ENCODE measurements at places on chromosomes 1 and 21. TPM values are rescaled to one million over a fixed set of nuclear protein-coding genes. Genes with fewer than 3 reads are reported as not detected.

DNA sequence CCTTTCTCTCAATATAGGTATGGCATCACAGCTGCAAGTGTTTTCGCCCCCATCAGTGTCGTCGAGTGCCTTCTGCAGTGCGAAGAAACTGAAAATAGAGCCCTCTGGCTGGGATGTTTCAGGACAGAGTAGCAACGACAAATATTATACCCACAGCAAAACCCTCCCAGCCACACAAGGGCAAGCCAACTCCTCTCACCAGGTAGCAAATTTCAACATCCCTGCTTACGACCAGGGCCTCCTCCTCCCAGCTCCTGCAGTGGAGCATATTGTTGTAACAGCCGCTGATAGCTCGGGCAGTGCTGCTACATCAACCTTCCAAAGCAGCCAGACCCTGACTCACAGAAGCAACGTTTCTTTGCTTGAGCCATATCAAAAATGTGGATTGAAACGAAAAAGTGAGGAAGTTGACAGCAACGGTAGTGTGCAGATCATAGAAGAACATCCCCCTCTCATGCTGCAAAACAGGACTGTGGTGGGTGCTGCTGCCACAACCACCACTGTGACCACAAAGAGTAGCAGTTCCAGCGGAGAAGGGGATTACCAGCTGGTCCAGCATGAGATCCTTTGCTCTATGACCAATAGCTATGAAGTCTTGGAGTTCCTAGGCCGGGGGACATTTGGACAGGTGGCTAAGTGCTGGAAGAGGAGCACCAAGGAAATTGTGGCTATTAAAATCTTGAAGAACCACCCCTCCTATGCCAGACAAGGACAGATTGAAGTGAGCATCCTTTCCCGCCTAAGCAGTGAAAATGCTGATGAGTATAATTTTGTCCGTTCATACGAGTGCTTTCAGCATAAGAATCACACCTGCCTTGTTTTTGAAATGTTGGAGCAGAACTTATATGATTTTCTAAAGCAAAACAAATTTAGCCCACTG, 11.5 kb downstream of the HIPK1 start:
- peak; percentile 60 for DNase-seq

- no peak for DNase-seq
Observed at GRCh38 chr1:9596415-9597123, 7.9 kb downstream of the TMEM201 start.

DNA sequence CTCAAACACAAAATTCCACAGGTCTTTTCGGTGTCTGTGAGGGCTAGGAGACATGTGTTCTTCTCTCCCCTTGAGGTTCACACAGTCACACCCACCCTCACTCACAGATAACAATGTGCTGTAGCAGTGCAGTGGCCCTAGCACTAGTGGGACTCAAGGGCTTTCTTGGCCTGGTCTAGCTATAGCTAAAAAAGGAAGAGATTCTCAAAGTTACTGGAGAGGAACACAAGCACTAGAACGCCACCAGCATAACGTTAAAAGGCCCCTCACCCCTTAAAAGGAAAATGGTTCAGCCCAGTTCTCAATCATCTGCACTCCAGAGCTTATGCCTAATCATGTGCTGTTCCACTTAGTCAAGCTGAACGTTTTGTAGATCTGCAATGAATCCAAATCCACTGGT, 39.5 kb downstream of the RGS8 start:
- no peak for DNase-seq

DNA sequence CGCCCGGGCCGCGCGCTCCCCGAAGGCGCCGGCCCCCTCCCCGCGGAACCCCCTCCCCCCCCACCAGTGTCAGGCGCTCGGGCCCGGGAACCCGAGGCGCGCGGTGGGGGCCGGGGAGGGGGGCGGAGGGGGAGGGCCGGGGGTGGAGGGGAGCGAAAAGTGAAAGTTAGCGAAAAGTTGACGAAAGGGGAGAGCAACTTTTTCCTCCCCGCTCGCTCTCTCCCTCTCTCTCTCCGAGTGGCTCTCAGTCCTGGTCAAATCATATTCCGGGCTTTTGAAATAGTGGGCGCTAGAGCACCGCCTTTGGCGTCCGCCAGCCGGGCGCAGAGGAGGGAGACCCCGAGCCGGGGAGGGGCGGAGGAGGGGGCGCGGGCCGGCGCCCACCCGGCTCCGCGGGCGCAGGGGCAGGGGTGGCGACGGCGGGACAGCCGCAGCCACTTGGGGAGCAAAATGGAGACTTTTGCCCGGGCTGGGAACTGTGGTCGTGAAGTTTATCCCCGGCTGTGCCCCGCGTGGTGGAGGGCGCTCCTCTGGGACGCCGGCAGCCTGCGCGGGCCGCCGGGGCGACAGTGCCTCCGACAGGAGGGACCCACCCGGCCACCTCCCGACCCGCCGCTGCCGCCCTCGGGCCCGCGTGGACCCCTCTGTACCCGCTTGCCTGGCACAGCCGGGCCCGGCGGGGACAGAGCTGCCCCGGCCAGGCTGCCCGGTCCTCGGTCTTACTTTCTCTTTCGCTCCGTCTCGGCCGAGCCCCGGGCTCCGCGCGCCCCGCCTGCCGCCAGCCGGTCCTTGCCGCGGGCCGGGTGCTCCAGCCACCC, 697 bp downstream of the PRDM16 start:
- peak; percentile 12 for DNase-seq

DNA sequence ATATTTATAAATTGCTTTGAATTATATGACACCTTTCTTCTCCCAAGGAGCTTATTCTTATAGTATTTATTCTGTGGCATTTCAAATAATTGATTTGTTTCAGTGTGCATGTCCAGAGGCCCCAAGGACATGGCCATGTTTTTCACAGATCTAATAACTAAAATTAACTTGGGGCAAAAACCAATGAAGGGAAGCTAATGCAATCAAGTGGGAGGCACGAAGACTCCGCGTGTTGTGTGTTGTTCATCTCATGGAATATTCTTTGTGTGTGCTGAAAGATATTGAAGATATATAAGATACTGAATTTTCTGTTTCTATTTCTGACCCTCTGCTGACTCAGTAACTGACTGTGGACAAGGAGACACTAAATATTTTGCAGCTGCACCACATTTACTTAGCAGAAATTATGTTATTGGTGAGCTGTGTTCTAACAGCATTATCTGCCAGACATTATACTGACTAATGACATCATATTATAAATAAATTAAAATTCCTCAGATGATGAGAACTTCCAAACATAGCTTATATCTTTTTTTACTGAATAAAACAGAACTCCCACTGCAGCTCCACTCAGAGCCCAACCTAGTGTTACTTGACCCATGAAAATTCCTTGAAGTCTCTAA, 519.3 kb upstream of the CXADR start:
- DNase-seq: no peak

- DNase-seq: no peak
Observed at GRCh38 chr1:30437059-30437576, 286.3 kb downstream of the MATN1 start.

GRCh38 chr1:36067871-36068270, 16.0 kb upstream of the TEKT2 start:
- DNase-seq: no peak

The SLC50A1 gene
- 4.6 TPM for total RNA-seq

The ADAMTS4 gene
- 2.0 TPM for total RNA-seq

The LEMD1 gene
- total RNA-seq: 6.1 TPM

The KCNK1 gene
- 45.4 TPM for total RNA-seq

The F5 gene
- 0.18 TPM for total RNA-seq
